CD4-positive, alpha-beta T cell treated with Interleukin-2 at 100 ng/mL for 4 hours (primary cell): ENCODE measurements at places on chromosomes 16 and 17.

GRCh38 chr16:23968176-23968575 is 132.4 kb downstream of the PRKCB start:
- no peak for DNase-seq

- no peak for DNase-seq
These were observed 7.9 kb upstream of the ZNF778 start for GRCh38 chr16:89209522-89210044.

GRCh38 chr16:61530697-61531096 is 505.5 kb downstream of the CDH8 start:
- DNase-seq: no peak

DNA sequence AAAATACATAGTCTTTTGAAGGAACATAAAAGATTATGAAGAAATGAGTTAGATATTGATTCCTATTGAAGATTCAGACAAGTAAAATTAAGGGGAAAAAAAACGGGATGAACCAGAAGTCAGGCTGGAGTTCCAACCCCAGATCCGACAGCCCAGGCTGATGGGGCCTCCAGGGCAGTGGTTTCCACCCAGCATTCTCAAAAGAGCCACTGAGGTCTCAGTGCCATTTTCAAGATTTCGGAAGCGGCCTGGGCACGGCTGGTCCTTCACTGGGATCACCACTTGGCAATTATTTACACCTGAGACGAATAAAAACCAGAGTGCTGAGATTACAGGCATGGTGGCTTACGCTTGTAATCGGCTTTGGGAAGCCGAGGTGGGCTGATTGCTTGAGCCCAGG is 9.5 kb downstream of the STH start:
- no peak for DNase-seq

- DNase-seq: peak; percentile 88
These were observed 2.2 kb upstream of the LIMD2 start for GRCh38 chr17:63701868-63702720.

DNA sequence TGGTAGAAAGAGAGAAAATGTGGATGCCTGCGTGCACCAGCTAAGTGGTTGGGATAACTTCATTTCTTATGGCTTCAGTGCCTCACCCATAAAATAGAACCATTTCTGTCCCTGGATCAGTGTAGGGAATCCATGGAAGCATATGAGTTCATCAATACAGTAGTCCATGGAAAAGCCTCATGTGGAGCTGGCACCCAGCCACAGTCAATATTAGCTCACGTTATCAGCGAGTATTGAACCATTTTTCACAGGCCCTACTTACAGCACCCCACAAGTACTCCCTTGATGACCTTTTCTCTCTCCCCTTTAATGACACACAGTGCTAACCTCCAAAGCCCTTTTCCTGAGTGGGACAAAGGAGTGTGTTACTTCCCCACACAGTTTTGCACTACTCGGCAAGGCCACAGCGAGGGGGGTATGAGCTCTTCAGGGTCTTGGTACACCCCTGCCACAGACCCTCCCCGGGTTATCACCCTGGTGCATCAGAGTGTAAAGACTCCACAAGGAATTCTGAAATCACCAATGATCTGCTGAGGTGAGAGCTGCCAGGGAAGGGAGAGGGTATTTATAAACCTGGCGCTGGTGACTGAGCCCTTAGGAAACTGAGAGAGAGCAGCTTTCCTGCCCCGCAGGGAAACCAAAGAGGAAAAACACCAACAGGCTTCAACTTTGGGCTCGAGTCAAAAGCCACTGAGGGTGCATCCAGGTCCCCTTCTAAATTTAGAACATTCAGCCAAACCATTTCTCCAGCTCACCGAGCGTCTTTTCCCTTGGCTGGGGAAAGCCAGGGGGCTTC is 36.9 kb downstream of the DYNLRB2 start:
- no peak for DNase-seq

DNA sequence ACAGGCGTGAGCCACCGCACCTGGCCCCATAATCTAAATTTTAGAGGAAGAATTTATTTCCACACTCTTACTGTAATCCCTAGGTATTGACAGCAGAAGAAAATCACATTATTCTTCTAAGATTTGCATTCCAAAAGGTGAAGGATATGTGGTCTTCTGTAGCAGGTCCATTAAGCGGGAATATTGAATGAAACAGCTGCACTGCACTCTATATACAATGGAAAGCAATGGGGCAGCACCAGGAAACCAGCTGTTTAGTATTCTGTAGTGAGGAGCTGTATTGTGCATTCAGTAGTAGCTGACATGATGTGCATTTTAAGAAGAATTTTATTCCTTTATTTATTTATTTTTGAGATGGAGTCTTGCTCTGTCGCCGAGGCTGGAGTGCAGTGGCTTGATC is 49.6 kb downstream of the PSMD12 start:
- no peak for DNase-seq

- no peak for DNase-seq
These were observed 7.6 kb upstream of the HNF1B start for GRCh38 chr17:37752482-37752881.

DNA sequence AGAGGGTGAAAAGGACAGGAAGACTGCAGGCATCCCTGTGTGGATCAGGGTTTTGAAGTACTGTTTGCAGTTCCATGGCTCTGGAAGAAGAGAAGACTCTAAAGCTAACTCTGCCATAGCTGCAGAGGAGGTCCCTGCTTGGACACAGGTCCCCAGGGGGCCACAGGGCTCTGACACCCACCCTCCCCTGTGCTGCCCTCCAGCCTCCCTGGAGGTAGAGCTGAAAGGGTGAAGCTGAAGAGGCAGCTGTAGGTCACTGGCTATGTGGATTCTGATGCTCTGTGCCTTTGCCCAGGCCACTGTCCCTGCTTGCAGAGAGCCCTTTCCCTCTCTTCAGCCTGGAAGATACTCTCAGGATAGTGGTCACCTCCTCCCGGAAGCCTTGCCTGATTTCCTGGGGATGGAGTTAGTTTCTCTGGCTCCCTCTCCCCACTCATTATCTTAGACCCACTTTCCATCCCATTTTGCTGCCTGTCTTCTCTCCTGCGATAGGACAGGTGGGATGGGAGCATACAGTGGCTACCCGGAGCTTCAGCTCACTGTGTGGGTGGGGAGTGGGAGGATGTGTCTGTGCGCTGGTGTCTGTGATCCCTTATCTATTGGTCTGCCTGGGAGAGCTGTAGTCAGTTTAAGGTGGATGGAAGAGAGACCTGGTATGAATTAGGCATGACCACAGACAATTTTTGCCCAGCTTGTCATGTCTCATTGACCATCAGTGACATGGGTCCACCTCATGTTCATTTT is 89.8 kb upstream of the TMEM97 start:
- no peak for DNase-seq

DNA sequence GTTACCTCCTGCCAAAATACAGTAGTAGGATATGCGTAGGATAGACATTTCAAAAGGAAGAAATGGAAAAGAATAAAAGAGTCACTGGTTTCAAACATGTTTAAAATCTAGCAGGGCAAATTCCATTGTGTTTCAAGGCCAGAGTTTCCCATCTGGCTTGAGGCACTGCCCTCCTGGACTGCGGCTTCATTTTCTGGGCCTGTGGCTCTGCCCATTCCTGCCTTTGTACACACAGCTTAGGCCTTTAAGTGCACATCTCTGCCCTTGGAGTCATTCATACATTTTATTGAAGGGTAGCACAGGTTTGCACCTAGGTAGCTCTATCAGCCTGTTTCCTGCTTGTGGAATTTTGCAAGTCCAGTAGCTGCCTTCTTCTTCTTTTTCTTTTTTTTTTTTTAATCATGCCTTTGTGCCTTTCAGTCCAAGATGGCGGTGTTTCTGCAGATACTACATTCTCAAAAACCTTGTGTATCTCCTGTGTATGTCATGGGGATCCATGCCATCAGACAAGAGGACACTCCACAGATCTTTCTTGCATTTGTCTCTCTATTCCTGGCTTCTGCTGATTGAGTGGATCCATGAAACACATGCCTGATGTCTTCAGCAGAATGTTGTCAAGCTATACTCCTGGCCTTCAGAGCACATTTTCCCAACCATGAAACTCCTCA is 282.9 kb downstream of the BCAS3 start:
- no peak for DNase-seq

- no peak for DNase-seq
These were observed 335 bp downstream of the TMEM11 start for GRCh38 chr17:21213638-21214014.

- DNase-seq: no peak
These were observed 1021.4 kb downstream of the CDH8 start for GRCh38 chr16:61014869-61015268.

GRCh38 chr16:46817961-46818360 is 13.0 kb downstream of the C16orf87 start:
- no peak for DNase-seq

GRCh38 chr17:871751-872519 is 89.8 kb downstream of the MRM3 start:
- no peak for DNase-seq

- no peak for DNase-seq
These were observed 559 bp downstream of the CACNG5 start for GRCh38 chr17:66835476-66835875.

- no peak for DNase-seq
These were observed 6.7 kb downstream of the MMP28 start for GRCh38 chr17:35788477-35789368.

GRCh38 chr17:41340494-41340893 is 10.1 kb downstream of the KRT33A start:
- peak; percentile 13 for DNase-seq

GRCh38 chr16:84518804-84519341 is 14.4 kb upstream of the MEAK7 start:
- peak; percentile 72 for DNase-seq

- no peak for DNase-seq
These were observed 80.2 kb upstream of the TOB1 start for GRCh38 chr17:50946223-50946890.

DNA sequence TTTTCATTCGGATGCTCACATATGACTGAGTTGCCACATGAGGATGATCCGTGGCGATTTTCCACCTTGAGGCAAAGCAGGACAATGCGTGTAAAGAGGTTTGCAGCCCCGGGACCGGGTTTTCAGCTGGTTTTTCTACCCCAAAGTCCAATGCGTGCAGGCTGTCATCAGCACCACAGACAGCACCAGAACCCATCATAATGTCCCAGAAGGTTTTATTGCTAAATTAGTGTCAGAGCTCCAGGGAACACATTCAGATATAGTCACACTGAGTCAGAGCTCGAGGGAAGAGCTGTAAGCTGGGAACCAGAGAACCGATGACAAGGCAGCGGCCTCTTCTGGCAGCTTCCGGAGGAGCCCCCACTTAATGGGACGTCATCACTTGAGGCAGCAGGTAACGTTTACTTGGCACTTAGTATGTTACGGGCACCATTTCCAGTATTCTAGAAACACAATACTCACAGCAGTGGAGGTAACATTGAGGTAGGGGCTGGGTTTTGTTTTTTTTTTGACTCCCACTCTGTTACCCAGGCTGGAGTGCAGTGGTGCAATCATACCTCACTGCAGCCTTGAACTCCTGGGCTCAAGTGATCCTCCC is 8.9 kb upstream of the NAGPA start:
- no peak for DNase-seq

DNA sequence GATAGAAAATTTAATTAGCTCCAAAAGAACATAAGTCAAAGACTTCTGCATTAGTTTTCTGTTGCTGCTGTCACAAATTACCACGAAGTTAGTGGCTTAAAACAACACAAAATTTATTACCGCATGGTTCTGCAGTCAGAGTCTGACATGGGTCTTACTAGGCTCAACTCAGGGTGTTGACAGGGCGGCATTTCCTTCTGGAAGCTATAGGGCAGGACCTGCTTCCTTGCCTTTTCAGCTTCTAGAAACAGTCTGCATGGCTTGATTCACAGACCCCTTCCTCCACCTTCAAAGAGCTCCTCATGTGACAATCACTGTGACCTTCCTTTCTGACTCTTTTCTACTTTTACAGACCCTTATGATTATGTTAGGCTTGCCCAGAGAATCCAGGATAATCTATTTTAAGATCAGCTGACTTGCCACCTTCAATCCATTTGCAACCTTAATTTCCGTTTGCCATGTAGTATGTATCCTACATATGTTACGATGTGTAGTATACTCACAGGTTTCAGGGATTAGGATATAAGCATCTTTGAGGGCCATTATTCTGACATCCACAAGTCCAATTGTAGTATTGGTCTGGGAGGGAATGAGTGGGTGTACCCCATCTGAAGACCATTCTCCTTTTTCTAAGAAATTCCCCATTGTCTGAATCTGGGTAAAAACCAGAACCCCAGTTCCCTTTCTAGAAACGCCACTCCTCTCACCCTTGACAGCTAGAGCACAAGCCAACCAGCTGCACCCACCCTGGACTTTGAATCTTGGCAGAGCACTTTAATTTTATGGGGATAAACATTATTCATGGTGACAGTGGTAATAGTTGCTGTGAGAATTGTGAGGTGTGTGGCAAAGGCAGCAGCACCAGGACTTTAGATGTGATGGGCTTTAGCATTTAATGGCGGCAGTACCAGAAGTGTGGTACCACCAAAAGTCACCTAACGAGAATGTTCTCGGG is 265.5 kb downstream of the KCNJ2 start:
- no peak for DNase-seq
